ENCODE measurements at places on chromosomes 3 and 15.

DNA sequence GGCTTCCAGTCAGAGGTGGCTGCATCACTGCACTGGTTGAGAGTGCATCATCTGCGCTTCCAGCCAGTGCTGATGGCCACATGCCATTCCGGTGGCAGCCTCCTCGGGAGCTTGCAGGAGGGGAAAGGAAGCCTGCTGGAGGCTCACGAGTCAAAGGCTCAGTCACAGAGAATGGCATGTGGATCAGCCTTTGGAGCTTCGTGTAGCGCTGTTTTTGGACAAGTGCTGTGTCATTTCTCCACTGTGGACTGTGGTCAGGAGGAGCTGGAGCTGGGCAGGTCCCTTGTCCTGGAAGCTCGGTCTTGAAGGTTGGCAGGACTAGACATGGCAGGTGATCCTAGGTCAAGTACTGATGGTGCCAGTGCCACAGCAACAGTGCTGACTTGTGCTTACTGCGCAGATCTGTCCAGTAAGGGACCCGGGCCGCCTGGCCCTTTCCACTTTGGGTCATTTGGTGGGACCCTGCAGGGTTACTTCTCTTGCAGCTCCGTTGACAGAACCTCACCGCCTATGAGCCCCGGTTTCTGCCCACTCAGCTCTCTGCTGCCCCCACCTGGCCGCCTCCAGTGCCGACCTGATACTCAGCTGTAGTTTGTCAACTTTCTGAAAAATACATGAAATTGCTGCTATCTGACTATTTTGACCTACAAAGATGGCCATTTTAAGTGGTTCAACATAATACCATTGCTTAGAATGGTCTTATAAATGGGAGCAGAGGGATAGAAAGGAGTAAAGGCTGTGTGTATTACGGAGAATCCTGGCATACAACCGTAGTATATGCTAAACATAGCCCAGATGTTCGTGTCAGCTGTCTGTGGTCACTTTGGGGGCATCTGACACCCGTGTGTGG lies 27.6 kb upstream of the TRPM1 start:
- DNase-seq, result peak; percentile 76

DNA sequence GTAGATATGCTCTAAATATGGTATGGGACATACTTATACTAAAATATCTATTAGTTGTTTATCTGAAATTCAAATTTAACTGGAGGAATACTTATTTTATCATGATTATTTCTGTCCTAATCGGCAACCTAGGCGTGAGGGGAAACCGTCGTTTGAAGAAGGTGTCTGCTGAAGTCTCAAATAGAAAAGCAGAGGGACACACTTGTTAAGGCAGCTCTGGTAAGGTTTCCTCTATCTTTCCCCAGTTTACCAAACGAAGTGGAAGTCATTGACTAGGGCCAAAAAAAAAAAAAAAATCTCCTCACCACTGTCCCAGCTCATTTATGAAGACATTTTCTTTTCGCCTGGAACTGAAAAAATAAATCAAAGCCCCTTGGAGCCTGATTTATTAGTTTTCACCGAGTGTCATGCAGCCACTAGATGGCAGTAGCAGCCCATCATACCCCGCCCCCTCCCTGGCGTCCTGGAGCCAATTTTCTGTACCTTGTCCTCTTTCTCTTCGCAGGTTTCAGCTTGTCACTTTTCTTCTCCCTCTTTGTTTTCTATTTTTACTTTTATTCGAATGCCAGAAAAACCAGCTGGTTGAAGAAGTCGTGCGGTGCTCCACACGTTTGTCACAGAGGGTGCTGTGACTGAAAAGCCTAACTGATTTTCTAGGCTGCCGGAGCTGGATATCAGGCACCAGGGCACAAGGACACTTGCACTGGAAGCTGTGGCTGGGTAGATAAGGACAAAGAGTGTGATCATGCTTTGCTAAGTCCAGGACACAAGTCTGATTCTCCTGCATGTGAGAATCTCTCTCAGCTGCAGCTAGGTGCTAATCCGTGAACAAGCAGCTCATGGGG lies 238.7 kb downstream of the ZPLD1 start:
- DNase-seq, result peak; percentile 82

- no peak for DNase-seq
Measured at GRCh38 chr3:98699132-98699531, 64.0 kb upstream of the ST3GAL6 start.

GRCh38 chr3:151538456-151539393 lies 77.9 kb upstream of the IGSF10 start:
- no peak for DNase-seq

- DNase-seq, result no peak
Measured at GRCh38 chr3:176861137-176861536, 336.1 kb downstream of the TBL1XR1 start.

DNA sequence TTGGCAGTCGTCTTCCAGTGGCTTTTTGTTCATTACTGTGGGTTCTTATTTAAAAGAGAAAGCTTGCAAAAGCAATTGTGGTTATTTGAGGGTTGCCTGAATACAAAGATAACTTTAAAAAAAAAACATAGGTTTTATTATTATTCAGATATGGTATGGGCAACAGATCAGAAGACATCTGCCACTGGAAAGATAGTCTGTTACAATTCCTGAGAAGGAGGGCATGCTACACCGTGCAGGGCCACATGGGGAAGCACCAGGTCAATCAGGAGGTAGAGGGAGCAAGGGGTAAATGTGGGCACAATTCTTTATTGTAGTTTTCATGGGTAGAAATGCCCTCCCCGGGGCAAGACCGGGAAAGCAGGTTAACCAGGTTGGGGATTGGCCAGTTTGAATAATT lies 46.5 kb downstream of the BBS4 start:
- no peak for DNase-seq

- DNase-seq, result no peak
Measured at GRCh38 chr3:167467848-167468611, 5.8 kb downstream of the SERPINI2 start.

GRCh38 chr3:168251371-168251770 lies 155.6 kb upstream of the GOLIM4 start:
- DNase-seq, result no peak

GRCh38 chr3:14299767-14300166 lies 102.6 kb upstream of the SLC6A6 start:
- DNase-seq, result no peak

DNA sequence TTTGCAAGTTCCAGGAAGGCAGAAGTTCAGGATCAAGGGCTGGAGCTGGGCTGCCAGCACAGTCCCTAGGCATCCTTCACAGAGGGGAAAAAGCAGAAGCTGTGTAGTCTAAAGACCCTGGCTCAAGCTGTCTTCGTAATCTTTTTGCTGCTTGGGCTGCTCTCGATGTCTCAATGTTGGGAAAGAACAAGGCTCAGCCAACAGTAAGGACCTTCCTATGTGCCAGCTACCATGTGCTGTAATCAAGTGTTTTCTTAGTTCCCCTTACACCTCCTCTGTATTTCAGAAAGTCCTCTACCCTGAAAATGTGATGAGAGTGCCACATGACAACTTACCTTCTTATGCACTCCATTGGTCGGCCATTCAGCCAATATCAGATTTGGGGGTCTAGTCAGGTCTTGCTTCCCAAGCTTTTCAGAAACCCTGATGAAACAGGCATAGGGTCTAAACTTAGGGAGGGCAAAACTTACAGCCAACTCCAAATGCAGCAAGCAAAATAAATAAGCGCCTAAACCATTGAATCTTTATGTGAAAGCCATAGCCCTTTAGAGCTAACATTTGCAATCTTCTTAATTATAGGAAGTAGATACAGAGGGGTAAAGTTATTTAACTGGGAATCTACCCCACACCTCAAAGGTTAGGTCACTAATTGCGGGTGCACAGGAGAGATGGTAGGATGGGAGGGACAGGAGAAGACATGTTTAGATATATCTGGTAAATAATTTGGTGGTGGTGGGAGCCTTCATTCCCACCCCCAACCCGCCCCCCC lies 1.2 kb upstream of the EDEM1 start:
- no peak for DNase-seq

GRCh38 chr3:184565421-184566211 lies 4.0 kb downstream of the EPHB3 start:
- DNase-seq, result peak; percentile 76

- no peak for DNase-seq
Measured at GRCh38 chr3:183212565-183212964, 40.5 kb upstream of the B3GNT5 start.

DNA sequence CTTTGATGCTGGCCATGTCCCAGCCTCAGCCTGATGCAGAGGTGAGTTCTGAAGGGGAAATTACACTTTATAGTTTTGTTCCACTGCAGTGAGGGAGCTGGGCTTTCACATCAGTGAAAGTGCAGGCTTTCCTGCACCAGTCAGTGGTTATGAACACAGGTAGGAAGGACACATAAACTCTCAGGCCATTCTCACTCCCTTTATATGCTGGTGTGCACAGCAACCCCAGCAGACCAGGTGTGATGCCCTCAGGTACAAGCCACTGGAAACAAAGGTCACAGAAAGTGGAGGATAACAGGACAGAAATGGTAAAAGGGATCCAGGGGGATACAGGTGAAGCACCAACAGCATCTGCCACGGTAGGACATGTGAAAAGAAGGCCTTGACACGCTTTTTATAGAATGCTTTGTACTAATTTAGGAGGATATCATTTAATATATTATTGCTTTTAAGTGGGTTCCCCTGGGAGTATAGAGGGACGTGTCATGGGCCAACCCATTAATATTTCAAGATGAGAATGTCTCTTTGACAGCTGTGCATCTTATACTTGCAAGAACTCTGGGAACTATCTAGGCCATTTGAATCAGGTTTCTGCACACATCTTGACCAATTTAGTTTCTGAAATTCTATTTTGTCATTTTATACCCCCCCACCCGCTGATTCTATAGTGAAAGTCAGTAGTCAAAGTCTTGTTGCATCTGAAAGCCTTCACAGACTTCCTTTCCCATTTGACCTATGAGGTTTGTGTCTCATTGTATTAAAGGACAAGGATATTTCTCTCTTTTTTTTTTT lies 25.0 kb upstream of the BLM start:
- no peak for DNase-seq

DNA sequence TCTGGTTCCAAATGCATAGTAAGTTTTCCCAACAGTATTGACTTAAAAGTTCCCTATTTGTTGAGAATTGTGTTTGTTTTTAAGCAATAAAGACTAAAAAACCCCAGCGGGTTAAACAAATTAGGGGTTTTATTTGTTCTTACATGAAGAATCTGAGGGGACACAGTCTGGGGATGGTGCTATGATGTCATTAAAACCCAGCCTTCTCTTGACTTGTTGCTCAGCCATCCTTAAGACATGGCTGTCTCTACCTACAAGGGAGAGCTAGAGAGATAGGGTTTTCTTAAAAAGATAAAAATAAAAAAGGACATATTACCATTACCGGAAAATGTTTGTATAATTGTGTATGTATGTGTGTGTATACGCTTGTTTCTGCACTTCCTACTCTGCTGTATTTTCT lies 11.7 kb upstream of the ARL14 start:
- DNase-seq, result no peak

GRCh38 chr3:18666655-18667054 lies 241.5 kb upstream of the SATB1 start:
- no peak for DNase-seq

GRCh38 chr15:45784656-45785055 lies 149.8 kb downstream of the SQOR start:
- DNase-seq, result no peak

DNA sequence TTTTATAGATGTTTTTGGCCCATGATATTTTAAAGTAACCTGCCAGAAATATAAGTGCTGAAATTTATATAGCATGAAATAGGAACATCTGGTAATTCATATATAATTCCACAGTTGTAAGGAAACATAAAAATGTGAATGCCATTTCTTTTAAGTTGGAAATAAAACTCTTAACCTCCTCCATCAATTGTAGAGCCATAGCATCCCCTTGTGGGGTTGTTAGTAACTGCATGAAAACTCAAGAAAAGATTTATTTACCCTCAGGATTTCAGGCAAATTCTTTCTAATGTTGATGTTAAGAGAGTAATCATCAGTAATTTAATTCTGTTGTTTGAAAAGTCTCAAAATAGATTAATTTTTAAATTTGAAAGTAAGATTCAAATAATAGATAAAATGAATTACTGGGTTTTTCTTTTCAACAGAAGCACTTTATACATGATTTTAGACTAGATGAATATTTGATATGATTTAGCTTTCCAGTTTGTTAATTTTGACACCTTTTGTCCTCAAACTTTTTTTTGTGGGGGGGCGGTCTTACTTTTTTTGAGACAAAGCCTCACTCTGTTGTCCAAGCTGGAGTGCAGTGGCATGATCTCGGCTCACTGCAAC lies 74.7 kb downstream of the RASA2 start:
- no peak for DNase-seq

- no peak for DNase-seq
Measured at GRCh38 chr3:147713234-147714133, 304.3 kb downstream of the ZIC1 start.

Data from aorta (tissue), 5 donors.